Panc1 (cell line): ENCODE measurements at places on chromosomes 13 and 19. TPM values are rescaled to one million over a fixed set of nuclear protein-coding genes. Genes with fewer than 3 reads are reported as not detected.
A peak's percentile ranks its signal among the peaks of the same experiment; 100 is the strongest.

DNA sequence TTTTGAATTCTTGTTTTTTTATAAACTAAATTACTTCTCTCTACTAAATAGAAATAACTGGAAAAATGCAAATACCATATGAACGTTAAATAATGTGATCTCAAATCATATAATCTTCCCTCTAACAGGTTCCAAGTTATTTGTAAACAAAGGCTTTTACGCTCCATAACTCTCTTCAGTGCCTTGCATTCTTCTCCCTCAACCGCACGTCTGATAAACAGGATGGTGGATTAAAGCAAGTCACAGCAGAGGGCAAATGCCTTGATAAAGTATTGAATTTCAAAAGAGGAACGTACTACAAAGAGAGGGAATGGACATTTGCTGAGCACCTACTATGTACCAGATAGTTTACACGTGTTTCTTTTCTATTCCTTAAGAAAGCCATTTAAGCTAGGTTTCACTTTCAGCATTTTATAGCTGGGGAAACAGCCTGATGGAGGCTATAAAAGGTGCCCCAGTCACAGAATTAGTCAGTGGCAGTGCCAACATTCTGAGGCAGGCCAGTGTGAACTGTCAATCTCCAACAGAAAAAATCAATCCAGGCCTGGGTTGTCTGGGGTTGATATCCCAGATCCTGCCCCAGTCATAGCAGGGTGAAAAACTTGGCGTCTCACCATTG is 15.8 kb downstream of the MRPS31 start:
- no peak overlapping the region for H3K4me3 ChIP-seq
- H3K27ac ChIP-seq = no peak overlapping the region
- no peaks in the 10 kb centered on the region for H3K4me1 ChIP-seq
- peaks cover 2% of the 10 kb centered on the region; the same call in 1 of the 2 replicates for H3K36me3 ChIP-seq
- no peaks in the 10 kb centered on the region for H3K27me3 ChIP-seq
- no peak for DNase-seq

DNA sequence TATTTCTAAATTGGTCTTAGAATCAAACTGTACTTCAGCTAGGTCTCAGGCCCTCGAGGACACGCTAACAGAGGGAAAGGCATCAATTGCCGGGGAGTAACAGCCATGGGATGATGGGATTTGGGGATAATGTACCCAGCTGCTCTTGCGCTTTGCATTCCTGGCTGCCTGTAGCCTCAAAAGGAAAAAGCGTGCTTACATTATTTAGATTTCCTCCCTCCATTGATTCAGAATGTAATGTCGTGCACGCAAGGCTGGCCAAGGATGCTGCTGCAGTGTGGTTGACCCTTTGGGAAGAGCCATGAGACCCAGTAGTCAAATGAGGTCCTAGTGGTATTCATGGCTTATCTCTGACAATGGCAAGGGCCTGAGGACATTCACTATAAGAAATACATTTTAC is 95.1 kb downstream of the SLC7A1 start:
- no peaks in the 10 kb centered on the region for H3K4me1 ChIP-seq
- H3K27ac ChIP-seq = no peak overlapping the region

- H3K27me3 ChIP-seq = no peaks in the 10 kb centered on the region
- no peak overlapping the region for H3K27ac ChIP-seq
- H3K4me1 ChIP-seq = no peaks in the 10 kb centered on the region
- DNase-seq = no peak
- no peak overlapping the region for H3K4me3 ChIP-seq
Observed at GRCh38 chr19:48216933-48217332, 38.8 kb downstream of the CARD8 start.

- H3K36me3 ChIP-seq = no peaks in the 10 kb centered on the region
- H3K27me3 ChIP-seq = no peaks in the 10 kb centered on the region
- peaks cover 6% of the 10 kb centered on the region; the same call in 1 of the 2 replicates for H3K4me1 ChIP-seq
- H3K4me3 ChIP-seq = no peak overlapping the region
- no peak overlapping the region for H3K27ac ChIP-seq
- DNase-seq = no peak
Observed at GRCh38 chr13:114147803-114148520, 15.5 kb upstream of the RASA3 start.

DNA sequence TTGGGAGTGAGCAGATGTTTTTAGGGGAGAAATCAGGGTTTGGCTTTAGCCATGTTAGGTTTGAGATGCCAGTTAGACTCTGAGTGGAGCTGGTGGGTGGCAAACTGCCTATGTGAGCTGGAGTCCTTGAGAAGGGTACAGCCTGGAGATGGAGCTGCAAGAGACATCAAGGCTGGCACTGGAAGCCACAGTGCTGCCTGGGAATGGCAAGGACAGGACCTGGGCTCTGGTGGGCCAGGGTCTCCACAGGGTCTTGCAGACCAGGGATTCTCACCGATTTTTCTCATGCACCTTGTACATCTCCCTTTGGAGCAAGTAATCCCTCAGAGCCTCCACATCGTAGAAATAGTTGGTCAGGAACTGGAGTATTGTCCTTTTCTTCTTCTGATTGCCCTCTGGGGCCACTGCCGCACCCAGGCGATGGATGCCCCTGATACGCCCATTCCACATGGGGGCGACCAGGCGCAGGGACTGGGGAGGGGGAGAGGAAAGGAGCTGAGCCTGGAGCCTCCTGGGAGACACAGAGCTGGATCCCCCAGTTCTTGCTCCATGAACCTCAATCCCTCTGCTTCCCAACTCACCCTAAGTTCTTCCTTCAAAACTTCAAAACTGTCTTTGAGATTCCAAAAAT is 1.7 kb downstream of the DMAC2 start:
- DNase-seq = no peak
- no peaks in the 10 kb centered on the region; the same call in 1 of the 2 replicates for H3K36me3 ChIP-seq
- H3K4me3 ChIP-seq = no peak overlapping the region

DNA sequence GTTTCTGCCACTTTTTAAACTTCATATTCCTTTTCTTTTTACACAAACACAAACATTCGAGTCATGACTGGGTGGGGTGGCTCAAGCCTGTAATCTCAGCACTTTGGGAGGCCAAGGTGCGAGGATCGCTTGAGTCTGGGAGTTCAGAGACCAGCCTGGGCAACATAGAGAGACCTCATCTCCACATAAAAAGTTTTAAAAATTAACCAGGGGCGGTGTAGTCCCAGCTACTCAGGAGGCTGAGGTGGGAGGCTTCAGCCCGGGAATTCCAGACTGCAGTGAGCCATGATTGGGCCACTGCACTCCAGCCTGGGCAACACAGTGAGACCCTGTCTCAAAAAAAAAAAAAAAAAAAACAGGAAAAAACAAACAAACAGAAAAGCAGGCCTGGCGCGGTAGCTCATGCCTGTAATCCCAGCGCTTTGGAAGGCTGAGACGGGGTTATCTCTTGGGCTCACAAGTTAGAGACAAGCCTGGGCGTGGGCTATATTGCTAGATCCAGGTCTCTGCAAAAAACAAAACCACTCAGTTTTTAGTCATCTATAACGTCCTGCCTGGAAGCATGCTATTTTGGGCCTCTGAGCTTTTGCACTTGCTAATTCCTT is 583 bp upstream of the BAX start:
- H3K36me3 ChIP-seq = no peaks in the 10 kb centered on the region
- peak overlapping the region; percentile 80 for H3K27ac ChIP-seq
- no peak for DNase-seq
- H3K4me1 ChIP-seq = peaks cover 4% of the 10 kb centered on the region; the same call in 1 of the 2 replicates
- H3K27me3 ChIP-seq = no peaks in the 10 kb centered on the region
- H3K4me3 ChIP-seq = peak overlapping the region; percentile 87

DNA sequence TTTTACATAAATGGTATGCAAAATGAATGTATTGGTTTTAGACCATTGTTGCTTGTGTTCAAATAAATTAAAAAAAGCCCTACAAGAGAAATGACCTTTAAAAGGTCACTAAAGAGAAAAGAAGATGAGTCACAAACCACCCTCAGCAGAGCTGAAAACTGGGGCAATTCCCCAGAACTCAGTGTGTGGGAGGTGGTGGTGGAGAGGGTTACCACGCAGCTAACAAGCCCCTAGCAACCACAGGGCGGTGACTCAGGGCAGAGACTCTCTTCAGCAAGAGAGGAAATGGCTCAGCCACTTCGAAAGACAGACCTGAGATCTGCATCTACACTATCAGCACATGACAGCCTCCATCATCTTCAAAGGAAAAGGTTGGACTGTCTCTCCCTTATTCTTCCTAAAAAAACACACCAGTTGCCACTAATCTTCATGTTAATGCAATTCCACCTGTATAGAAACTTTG is 29.4 kb upstream of the NDFIP2 start:
- H3K27me3 ChIP-seq = no peaks in the 10 kb centered on the region; the same call in 1 of the 2 replicates
- DNase-seq = no peak
- no peaks in the 10 kb centered on the region for H3K4me1 ChIP-seq
- H3K36me3 ChIP-seq = no peaks in the 10 kb centered on the region

GRCh38 chr19:44729516-44730033 is 18.9 kb upstream of the BCL3 start:
- H3K36me3 ChIP-seq = no peaks in the 10 kb centered on the region
- no peak overlapping the region for H3K4me3 ChIP-seq
- no peak overlapping the region for H3K27ac ChIP-seq
- no peaks in the 10 kb centered on the region for H3K27me3 ChIP-seq
- peaks cover 14% of the 10 kb centered on the region for H3K4me1 ChIP-seq
- DNase-seq = no peak

DNA sequence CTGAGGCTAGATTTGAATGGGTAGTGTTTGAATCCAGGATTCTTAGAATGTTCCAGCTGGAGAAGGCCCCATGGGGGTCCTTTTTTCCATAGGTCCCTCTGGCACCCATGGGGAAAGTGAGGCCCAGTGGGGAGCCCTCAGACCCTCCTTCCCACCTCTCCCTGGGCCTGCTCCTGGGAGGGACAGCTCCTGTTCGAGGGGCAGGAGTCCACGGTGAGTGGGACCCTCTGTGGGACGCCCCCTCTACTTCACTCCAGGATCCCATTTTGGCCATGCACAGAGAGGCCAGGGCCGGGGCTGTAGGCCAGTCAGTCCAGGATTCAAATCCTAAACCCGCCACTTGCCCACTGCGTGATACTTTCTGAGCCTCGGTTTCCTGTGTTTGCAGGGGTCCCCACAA is 7.6 kb downstream of the MEF2B start:
- no peak for DNase-seq
- no peak overlapping the region for H3K4me3 ChIP-seq
- H3K27me3 ChIP-seq = no peaks in the 10 kb centered on the region
- no peak overlapping the region for H3K27ac ChIP-seq
- H3K36me3 ChIP-seq = no peaks in the 10 kb centered on the region

DNA sequence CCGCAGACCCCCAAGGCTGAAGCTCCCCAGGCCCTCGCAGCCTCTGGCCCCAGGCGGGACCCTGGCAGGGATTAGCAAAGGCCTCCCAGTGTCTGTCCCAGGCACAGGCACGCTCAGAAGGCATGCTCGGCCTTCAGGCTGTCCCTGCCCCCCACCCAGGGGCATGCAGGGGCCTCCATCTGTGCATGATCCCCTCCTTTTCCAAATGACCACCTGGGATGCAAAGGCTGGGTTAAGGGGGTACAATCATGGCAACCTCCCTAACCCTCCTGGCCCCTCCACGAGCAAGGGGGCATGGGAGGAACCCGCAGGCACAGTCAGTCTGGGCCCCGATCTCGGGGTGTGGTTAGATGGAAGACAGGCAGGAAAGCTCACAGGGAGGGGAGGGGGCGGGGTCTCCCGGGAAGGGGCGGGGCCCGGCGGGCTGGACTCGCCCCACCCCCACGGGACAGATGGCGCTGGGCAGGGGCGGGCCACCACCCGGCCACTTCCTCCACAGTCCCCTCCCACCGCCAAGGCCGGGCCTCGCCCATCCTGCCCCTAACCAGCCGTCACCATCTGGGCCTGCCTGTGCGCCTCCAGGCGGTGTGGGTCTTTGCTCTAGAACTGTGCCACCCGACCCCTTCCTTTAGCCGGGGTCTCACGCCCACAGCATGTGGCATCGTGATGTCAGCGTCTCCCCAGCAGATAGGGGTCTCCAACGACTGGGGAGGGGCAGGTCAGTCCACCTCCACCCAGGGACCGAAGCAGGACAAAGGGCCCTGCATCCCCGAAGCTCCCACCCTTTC is 7.0 kb upstream of the REXO1 start:
- H3K27ac ChIP-seq = peak overlapping the region; percentile 92
- H3K4me1 ChIP-seq = peaks cover 48% of the 10 kb centered on the region
- DNase-seq = no peak

DNA sequence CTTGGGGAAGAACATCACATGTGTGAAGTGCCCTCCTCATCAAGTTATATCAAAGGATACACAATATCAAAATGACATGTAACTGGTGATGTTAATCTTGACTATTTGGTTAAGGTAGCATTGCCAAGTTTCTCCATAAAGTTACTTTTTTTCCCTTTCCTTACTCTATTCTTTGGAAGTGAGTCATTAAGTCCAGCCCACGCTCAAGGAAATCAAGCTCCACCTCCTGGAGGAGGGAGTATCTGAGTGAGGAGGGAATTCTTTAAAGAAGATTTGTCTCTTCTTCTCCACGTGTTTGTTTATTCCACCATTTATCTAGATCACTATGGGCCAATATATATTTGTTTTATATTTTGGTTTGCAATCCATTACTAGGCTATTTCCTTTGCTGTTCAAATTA is 33.6 kb upstream of the FNDC3A start:
- H3K4me3 ChIP-seq = no peak overlapping the region
- no peaks in the 10 kb centered on the region for H3K36me3 ChIP-seq
- no peak for DNase-seq
- no peak overlapping the region for H3K27ac ChIP-seq
- no peaks in the 10 kb centered on the region for H3K4me1 ChIP-seq
- no peaks in the 10 kb centered on the region for H3K27me3 ChIP-seq

- H3K36me3 ChIP-seq = no peaks in the 10 kb centered on the region
- no peak overlapping the region for H3K4me3 ChIP-seq
- no peaks in the 10 kb centered on the region for H3K27me3 ChIP-seq
- 0 out of 2 replicates have a peak, but pooled peaks cover 2% of the 10 kb centered on the region for H3K4me1 ChIP-seq
- DNase-seq = no peak
Observed at GRCh38 chr19:33437821-33438671, 64.5 kb downstream of the CEBPG start.

DNA sequence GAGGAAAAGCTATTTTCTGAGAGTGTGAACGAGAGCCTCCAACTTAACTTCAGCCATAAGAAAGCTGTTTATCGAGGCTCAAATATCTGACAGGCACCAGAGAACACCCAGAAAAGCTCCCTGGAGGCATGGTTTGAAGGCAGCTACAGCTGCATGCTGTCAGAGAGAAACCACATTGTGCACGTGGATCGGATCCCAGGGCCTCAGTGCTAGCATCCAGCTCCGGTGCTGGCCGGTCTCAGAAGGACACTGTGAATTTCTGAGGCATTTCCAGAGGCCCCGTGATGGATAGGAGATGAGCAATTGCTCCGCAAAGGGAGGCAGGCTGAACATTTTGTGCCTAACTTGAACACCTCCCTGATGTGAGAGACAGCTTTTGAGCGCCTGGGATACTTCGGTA is 315.7 kb downstream of the FGF9 start:
- no peaks in the 10 kb centered on the region for H3K27me3 ChIP-seq
- no peaks in the 10 kb centered on the region for H3K36me3 ChIP-seq
- no peak overlapping the region for H3K27ac ChIP-seq
- no peaks in the 10 kb centered on the region for H3K4me1 ChIP-seq
- DNase-seq = no peak

PSG11 gene
- total RNA-seq = not detected

MAST1 gene
- total RNA-seq = 3.1 TPM

CDX2 gene
- total RNA-seq = 5.1 TPM

ZNF552 gene
- 7.5 TPM for total RNA-seq

TTC9B gene
- 2.3 TPM for total RNA-seq

NOTCH3 gene
- 5.3 TPM for total RNA-seq
